ENCODE measurements at places on chromosomes 2 and 18.

DNA sequence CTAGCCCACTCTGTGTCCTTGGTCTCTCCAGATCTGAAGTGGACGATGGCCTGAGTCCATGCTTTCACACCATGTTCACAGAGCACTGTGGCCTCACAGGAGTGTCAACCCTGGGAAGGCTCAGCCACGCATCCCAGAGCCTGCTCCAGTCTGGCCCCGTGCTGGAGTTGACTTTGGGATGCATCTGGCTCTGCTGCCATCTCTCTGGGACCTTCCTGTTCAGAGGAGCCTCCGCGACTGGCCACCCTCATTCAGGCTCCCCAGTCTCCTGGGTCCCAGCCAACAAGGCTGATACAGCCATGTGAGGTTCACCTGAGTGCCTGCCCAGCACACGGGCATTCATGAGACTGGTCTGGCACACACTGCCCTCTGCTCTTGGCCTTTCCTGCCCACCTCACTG lies 199.7 kb upstream of the RAB6C start:
- no peak for DNase-seq

GRCh38 chr2:47172922-47173695 lies 18.0 kb upstream of the STPG4 start:
- DNase-seq, result no peak

DNA sequence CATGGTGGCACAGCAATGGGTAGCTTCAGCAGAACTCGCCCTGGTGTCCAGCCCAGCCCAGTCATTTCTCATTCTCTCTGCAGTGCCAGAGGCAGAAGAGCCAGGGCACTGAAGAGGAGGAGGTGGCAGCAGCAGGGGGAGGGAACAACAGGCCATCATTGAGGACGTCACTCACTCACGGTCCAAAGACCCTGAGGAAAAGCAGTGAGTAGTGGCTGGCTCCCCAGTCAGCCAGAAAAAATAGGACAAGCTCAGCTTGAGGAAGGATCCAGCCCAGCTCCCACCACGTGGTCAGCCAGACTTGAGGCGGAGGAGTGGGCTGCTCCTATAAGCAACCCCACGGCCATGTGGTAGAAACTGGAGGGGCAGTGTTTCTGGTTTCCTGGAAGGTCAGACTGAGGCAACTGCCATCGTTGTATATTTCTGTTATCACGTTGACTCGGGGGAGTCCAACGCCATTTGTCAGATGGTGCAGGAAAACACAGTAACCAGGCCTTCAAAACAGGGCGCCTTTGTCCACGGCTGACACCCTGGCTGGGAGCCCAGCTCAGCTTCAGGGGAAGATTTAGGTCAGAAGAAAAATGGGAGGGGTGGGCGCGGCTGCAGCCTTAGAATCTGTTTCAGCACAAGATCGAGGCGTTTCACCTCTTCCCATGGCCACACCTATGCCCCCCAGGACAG lies 19.0 kb upstream of the TMEM247 start:
- no peak for DNase-seq

DNA sequence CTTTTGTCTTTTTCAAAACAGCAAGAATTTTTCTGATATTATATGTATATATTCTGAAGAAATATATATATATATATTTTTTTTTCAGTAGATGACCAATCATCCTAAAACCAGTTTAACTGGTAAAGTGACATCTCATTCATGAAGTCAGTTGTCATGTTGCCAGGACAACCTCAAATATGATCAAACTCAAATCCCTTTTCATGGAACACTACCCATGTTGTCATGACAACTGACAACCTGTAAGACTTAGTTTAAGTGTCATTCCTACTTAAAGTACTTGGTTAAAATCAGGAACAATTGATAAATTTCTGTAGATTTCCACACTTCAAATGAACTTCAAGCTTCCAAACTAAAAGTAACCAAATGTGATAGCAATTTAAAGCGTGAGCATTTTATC lies 101.8 kb upstream of the ERBB4 start:
- no peak for DNase-seq

GRCh38 chr2:219737270-219737691 lies 109.9 kb downstream of the SLC4A3 start:
- DNase-seq, result no peak

- no peak for DNase-seq
Measured at GRCh38 chr2:231531883-231532755, 1.9 kb upstream of the NMUR1 start.

- DNase-seq, result no peak
Measured at GRCh38 chr2:223057569-223057968, 5.6 kb downstream of the KCNE4 start.

DNA sequence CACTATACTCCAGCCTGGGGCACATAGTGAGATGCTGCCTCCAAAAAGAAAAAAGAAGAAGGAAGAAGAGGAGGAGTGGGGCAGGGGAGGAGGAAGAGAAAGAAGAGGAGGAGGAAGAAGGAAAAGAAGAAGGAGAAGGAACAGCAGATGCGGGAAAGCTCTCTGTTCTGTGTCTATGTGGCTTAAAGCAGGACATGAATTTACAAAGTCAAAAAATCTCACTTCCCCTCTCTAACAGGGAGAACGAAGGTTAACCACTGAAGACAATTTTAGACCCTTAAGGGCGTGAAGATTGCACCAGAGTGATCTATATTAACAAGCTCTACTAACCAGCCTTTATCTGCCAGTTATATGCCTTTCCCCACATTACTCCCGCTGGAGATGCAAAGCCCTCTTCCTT lies 258.9 kb downstream of the METTL4 start:
- no peak for DNase-seq

DNA sequence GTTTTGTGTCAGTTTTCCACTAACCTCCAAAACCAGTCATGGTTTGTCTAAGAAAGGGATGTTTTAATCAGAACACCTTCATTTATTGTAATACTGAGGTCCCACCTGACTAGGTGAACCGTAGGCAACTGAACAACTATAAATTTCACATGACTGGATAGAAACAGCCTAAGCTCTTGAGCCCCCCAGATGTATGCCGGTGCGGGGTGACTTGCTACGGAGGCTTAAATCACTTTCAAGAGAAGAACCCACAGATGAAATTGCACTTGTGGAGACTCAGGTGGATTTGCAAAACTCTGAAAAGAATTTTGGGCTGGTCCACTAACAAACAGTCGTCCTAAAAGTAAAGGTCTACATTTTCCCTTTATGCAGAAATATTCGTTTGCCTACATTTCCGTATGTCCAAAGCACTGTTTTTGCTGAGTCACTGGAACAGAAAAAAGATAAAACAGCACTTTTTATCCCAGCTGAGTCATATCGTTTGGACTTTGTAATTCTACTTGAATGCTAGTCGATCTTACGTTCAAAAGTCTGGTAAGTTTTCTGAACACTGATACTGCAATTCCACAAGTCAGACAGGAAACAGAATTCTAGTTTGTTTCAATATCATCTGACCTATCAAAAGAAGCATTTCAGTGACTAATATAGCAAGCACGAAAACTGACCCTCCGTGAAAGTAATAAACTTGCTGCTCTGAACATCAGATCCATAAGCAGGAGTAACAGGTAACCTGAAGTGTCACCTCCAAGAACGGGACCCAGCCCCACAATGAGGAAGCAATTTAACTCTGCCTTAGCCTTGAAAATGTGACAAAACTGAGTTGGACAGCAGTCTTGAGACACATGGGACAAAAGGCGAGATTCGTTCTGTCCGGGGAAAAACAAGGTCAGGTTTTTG lies 18.1 kb downstream of the ZNF516 start:
- peak; percentile 59 for DNase-seq
